Anterior cingulate cortex (tissue), 58 donors: ENCODE measurements at places on chromosomes 13 and 19.

GRCh38 chr13:112625698-112626097 is 37.7 kb upstream of the TUBGCP3 start:
- no peak for DNase-seq

GRCh38 chr13:72970301-72970880 is 88.4 kb upstream of the KLF5 start:
- no peak for DNase-seq

GRCh38 chr13:73142071-73142470 is 83.3 kb downstream of the KLF5 start:
- no peak for DNase-seq

DNA sequence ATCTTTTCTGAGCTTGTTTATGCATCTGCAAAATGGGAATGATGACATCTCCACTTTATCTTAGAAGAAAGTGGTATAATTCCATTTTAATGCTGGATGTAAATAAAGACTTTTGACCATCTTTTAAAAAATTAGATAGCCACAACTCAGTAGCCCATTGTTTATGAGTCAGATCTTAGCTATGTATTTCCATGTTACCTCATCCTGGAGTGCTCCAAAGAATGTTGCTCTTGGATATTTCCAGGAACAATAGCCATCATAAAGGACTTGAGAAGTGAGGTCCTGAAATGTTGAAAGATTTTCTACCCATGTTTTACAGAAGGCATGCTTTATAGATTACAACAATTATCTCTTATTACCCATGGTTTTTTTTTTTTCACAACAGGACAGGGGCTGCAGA is 229.3 kb upstream of the EDNRB start:
- DNase-seq = no peak

- DNase-seq = no peak
Observed at GRCh38 chr13:20812890-20813289, 39.1 kb upstream of the EEF1AKMT1 start.

DNA sequence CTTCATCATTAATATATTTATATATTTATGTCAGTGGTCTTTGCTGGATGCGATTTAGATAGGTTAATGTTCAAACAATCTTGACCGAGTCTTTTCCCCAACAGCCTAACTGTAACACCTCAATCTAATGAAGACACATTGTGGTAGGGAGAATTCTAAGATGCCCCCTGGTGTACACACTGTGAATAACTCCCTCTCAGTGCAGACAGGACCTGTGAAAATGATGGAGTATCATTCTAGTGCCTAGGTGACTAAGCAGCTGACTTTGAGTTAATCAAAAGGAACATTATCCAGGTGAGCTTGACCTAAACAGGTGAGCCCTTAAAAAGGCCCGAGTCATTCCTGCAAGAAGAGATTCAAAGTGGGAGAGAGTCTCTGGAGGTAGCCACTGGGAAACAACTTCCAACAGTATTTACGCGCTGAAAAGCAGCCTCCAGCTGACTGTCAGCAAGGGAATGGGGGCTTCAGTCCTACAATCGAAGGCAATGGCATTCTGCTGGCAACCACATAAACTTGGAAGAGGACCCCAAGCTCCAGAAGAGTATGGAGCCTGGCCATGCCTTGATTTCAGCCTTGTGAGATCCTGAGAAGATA is 28.0 kb upstream of the KBTBD7 start:
- no peak for DNase-seq

GRCh38 chr19:57063070-57063469 is 56.7 kb upstream of the USP29 start:
- DNase-seq = no peak

DNA sequence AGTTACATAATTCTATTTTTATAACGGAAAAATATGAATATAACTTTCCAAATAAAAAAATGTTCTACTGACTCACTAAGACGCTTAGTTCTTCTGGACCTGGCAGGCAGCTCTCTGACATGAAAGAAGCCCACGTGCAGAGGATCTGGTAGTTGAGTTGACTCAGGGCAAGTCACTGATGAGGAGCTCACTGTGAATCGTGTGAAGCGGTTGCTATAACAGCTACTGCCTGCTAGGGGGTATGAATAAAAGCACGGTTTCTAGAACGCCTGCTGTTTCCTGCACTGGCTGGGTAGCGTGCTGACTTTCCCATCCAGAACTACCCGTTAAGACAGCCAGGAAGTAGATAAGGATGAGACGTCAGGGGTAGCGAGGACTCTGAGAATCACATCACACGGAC is 54.7 kb upstream of the WASF3 start:
- peak; percentile 16 for DNase-seq

GRCh38 chr13:50923272-50923671 is 13.7 kb downstream of the RNASEH2B start:
- no peak for DNase-seq

DNA sequence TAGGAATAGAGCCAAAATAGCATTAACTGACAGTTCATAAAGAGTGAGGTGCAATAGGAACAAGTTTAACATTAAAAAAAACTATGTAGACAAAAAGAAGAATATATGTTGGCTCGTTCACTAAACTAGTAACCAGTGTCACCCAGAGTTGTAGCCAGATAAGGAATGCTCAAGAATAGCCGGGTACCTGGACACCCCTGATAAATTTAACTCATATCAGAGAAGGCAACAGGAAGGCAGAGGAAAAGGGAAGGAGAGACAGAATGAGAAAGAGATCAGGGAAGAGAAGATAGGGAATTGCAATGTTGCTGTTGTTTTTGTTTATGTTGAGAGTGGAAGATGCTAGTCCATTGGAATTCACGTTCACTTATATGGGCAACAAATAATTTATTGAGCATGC is 31.6 kb upstream of the KATNAL1 start:
- no peak for DNase-seq

DNA sequence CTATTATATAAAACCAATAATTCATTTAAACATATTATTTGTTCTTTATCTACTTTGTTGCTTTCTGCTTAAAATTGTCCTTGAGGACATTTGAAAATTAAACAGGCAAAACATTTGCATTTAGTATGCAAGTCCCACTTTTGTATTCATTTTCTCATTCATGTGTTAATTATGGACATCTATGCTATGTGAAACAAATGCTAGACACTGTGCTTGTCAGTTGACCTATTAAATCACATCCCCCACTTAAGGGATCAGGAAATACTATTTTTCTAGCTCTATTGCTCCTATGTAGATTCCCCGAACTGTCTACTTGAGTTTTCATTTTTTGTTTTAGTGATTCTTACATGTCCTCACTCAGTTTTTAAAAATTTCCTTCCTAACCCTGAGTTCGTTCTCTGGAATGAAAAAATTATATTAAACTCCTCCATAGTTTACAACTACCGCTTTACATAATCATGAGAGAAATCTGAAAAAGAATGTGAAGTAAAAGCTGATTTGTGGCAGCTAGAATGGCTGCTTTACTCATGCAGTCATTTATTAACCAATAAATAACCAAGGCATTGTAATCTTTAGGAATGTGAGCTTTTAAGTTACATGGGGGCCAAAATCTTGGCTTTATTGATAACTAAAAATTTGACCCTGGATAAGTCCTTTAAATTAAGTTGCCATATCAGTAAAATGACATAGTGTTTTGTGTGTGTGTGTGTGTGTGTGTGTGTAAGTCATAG is 188.5 kb downstream of the LIG4 start:
- DNase-seq = no peak

DNA sequence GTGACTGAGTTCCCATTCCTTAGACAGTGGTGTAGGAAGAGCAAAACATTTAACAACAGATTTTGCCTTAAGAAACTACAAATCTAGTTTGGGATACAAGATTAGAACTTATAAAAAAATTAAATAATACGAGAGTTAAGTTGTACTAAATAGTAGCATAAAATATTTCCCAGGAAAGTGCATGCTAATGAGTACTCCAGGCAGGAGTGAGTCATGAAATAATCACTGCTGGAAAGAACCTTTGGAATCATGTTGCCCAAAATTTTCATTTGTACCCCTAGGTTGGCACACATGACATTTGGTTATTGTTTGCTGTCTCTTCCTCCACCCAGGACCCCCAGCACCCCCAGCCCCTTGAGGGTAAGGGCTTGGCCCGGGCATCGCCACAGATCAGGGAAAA is 26.3 kb upstream of the KL start:
- no peak for DNase-seq

DNA sequence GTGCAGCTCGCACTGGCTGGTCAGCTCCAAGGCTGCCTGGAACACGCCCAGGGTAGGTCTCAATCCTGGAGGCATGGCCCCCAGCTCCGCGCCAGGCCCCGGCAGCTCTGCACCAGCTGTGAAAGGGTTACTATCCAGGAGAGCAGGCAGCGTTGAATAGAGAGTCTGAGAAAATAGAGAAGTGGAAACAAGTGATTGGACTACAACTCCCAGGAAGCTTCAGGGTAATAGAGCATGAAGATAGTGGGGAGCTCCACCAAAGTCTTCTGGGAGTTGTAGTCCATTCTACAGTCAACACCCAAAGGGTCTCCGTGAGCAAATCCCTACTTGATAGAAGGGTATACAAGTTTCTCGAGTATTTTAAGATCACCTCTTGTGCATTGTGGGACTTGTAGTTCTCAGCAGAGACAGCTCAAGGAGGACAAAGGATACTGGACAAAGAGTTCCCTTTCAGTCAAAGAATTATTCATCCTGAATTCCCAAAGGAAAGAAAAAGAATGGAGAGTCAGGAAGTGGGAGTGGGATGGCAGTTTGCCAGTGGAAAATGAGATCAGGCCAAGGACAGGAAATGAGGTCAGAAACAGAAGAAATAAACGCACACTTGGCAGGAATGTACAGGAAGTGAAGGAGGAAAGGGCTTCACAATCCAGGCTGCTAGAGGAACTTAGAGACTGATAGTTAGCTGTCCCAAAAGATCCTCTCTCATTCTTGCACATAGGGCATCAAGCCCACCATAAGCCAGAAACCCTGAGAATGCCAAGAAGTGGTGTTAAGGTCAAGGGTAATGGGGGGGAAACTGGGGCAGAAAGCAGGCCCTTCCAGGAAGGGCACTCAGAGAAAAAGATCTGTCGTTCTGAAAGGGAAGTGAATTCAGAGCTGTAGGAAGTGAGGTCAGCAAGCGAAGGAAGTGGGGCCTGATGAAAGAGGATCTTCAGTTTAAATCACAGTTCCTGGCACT is 5.5 kb upstream of the MAMSTR start:
- peak; percentile 67 for DNase-seq

DNA sequence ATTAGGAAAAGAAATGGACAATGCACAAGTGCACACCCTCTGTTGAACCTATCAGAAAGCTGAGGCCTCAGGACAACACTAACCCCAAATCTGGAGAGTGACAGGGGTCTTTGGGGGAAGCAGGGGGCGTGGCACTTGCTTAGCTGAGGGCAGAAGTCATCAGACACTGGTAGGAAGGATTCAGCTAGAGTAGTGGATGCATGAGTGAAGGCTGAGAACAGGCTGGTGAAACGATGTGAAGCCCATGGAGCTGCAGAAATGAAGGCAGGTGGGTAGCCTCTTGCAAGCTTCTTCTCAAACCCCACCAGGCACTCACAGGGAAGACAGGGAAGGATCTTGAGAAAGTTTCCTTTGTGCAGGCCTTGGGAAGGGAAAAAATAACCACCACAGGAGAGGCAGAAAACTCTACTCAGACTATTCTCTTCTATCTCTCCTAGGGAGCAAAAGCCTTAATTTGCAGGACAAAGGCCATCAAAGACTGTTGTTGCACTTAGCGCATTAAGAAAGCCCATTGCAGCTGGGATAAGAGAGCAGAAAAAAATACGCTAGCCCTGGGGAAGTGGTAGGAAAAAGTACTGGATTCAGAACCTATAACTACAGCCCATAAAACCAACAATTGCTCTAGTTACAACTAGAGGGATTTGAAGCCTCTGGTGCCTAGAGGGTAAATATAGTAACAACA is 193.3 kb upstream of the ZNF536 start:
- DNase-seq = no peak

- DNase-seq = no peak
Observed at GRCh38 chr13:99886706-99887105, 84.9 kb downstream of the ZIC5 start.

GRCh38 chr19:42606660-42607351 is 12.1 kb upstream of the CEACAM8 start:
- peak; percentile 32 for DNase-seq

- peak; percentile 47 for DNase-seq
Observed at GRCh38 chr19:54114340-54115108, 933 bp downstream of the TFPT start.

DNA sequence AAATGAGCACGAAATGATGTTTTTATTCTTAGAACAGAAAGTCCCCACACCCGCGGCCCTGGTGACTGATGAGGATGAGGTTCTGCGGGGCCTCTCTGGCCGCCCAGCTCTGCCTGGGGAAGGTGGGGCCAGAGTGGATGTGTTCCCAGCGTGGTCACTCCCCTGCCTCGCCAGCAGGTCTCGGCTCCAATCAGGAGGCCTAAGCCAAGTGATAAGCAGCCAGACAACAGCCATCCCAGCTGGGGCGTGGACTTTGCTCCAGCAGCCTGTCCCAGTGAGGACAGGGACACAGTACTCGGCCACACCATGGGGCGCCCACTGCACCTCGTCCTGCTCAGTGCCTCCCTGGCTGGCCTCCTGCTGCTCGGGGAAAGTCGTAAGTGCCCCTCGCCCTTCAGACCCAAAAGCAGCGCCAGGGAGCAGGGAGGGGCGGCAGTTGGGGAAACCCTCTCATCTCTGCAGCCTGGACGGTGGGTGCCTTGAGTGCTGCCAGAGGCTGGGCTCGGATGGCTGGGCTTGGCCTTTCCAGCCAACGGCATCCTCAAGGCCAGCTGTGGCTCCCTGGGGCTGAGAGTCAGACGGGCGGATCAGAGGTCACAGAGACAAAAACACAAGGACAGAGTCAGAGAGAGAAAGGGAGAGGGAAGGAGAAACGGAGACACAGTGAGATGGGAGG is at the start of gene F10:
Gene F10 (plus strand): TSS at position 250 of the 676 bp plus-strand sequence. CDS start 57 bp downstream, at position 307.
- DNase-seq = no peak
